Activated CD4-positive, alpha-beta memory T cell treated with anti-CD3 and anti-CD28 coated beads for 36 hours (primary cell): ENCODE measurements at places on chromosomes 2 and 18. TPM values are rescaled to one million over a fixed set of nuclear protein-coding genes. Genes with fewer than 3 reads are reported as not detected.

DNA sequence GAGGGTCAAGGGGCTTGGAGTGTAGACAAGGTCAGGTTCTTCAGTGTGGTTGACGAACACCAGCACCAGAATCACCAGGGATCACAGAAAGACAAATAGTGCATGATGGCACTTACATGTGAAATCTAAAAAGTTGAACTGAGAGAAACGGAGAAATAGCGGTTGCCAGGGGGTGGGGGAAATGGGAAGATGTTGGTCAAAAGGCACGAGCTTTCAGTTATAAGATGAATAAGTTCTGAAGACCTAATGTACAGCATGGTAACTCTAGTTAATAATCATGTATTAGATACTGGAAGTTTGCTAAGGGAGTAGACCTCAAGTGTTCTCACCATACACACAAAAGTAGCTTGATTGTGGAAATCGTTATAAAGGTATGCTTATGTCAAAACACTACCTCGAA is 43.7 kb upstream of the DARS1 start:
- H3K27ac ChIP-seq, result no peak overlapping the region
- H3K4me3 ChIP-seq, result no peak overlapping the region
- H3K4me1 ChIP-seq, result no peaks in the 10 kb centered on the region
- DNase-seq, result no peak

- H3K4me3 ChIP-seq, result no peak overlapping the region
- H3K27ac ChIP-seq, result no peak overlapping the region
- DNase-seq, result no peak
- no peaks in the 10 kb centered on the region for H3K27me3 ChIP-seq
- H3K4me1 ChIP-seq, result peaks cover 3% of the 10 kb centered on the region
These were observed 43.7 kb downstream of the CERKL start for GRCh38 chr2:181613241-181613640.

DNA sequence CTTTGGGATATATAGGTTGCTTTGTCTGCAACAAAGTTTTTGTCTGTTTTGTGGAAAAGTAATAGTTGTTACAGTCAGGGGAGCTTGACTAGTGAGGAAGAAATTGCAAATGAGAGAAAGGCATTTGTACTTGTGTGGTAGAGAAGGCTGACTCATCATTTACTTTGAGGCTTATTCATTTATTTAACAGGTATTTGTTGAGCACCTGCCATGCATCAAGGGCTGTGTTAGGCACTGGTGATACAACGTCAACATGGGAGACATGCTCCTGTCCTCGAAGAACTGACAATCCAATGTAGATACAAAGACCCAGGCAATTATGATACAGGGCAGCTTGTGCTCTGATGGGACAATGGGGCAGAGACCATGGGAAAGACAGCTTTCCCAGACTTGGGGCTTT is 79.5 kb downstream of the UPP2 start:
- H3K36me3 ChIP-seq, result no peaks in the 10 kb centered on the region
- no peak for DNase-seq
- peaks cover 28% of the 10 kb centered on the region for H3K27me3 ChIP-seq
- H3K4me1 ChIP-seq, result no peaks in the 10 kb centered on the region

Gene THUMPD2
- total RNA-seq, result 11.5 TPM
